Daoy (cell line): ENCODE measurements at places on chromosomes 3 and 15.
A peak's percentile ranks its signal among the peaks of the same experiment; 100 is the strongest.

GRCh38 chr15:78306176-78306774, 6.9 kb upstream of the SKIC8 start:
- DNase-seq, result peak; percentile 88

- peak; percentile 46 for DNase-seq
Measured at GRCh38 chr15:33159726-33160453, 34.6 kb downstream of the FMN1 start.

- no peak for DNase-seq
Measured at GRCh38 chr15:75238150-75238549, 20.0 kb upstream of the GOLGA6C start.

- DNase-seq, result no peak
Measured at GRCh38 chr3:34277110-34277509, 478.7 kb downstream of the PDCD6IP start.

GRCh38 chr3:66121318-66121717, 82.6 kb upstream of the MAGI1 start:
- DNase-seq, result peak; percentile 27

GRCh38 chr15:75361989-75362641, 6.3 kb downstream of the MAN2C1 start:
- no peak for DNase-seq

GRCh38 chr15:63856711-63857460, 23.1 kb upstream of the HERC1 start:
- no peak for DNase-seq

- DNase-seq, result peak; percentile 65
Measured at GRCh38 chr15:85785887-85786780, 8.6 kb downstream of the KLHL25 start.

DNA sequence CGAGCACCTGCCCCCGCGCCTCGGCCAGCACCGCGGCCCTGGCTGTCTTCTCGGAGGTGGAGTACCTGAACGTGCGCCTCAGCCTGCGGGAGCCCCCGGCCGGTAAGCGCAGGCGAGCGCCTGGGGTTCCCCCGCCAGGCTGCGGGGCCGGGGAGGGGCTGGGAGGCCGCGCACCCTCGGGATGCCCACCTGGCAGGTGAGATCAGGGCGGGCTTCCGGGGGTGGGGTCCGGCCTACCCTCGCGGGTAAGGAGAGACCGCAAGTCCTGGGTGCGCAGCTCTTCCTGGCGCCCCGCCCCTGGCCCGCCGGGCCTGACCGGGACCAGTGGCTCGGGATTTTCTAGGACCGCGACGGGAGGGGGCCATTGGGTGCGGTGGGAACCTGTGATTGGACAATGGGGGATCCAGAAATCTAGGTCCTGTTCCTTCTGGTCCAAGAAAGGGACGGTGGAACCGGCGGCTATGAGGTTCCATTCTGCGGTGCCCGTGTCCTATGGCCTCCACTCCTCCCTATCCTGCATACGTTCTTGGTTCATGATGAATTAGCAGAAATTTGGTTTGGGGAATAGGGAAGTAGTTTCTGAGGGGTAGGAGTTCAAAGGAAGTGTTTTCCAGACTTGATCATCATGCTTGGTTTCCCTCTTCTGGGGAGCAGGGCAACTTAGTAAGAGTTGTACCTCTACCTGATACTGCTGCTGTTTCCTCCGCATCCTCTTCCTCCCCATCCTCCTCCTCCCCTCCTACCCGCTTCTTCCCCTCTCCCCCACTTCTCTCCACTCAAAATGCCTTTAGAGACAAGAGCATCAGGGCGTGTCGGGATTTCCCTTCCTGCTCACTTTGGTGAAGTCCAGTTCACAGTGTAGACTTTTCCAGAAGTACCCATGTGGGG, 808 bp downstream of the ARRDC4 start:
- DNase-seq, result peak; percentile 30

GRCh38 chr3:189119950-189120349, 51.8 kb upstream of the TPRG1 start:
- DNase-seq, result no peak

DNA sequence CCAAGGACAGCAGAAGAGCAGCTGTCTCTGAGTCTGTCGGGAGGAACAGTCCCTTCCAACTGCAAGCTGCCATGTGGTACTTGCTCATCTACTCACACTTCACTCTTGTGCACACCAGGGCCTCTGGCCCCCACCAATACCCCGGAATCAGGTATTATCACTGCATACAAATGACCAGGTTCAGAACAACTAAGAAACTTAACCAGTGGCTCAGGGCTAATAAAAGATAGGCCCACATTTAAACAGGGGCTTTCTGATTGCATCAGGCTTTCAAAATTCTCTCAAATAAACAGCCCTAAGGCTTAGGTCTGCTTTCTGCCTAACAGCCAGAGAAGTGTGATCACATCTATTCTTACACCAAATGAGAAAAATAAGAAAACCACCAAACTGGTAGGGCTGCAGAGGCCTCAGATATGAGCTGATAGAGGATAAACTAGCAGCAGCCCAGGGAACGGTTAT, 20.7 kb downstream of the CCDC12 start:
- DNase-seq, result no peak

DNA sequence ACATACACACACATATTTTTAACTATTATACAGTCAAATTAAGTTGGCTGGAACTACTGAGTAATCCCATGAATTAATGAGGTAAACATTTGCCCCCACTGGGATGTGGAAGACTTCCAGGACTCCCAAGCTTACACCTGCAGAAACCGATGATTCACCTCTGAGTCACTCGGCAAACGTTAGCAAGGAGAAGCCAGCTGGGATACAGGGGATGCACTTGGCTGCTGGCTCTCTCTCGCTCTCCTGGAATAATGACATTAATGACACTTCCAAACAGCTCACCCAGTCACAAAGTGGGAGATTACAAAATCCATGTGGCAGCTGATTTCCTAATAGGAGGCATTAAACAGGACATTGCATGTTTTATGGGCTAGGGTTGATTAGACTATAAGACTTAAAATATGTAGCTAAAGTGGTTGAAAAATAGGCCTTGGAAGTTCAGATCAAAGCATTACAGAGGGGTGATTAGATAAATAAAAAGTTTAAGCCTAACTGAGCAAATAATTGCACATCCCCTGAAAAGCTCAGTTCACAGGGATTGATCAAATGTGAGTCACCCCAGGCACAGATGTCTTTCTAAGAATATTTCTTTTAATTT, 500.9 kb downstream of the SOX2 start:
- peak; percentile 96 for DNase-seq

DNA sequence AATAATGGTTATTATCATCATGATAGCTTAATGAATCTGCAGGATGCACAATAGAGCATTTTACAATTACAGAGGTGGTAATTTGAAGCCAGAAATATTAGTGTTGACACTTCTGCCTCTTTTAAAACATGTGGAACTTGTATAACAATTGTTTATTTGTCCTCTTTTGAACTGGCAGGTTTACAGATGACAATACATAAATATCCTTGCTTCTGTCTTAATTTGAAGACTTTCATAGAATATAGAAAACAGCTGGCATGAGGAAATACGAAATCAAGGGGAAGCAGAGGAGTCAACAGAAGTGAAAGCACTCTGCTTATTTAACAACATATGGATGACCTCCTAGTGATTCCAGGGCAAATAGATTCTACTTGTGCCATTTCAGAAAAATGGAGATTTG, 270.5 kb upstream of the SGO1 start:
- no peak for DNase-seq

- no peak for DNase-seq
Measured at GRCh38 chr3:15693355-15693754, 91.8 kb downstream of the BTD start.

GRCh38 chr3:169289273-169289672, 374.2 kb downstream of the MECOM start:
- no peak for DNase-seq

- no peak for DNase-seq
Measured at GRCh38 chr3:49716169-49716568, 3.3 kb downstream of the AMIGO3 start.

GRCh38 chr15:28880680-28881079, 5.1 kb upstream of the APBA2 start:
- no peak for DNase-seq

GRCh38 chr15:76059320-76060117, at the start of gene TMEM266:
Gene TMEM266 (plus strand): TSS chr15:76059985. CDS start chr15:76134264, 74,279 bp downstream.
- DNase-seq, result peak; percentile 69

DNA sequence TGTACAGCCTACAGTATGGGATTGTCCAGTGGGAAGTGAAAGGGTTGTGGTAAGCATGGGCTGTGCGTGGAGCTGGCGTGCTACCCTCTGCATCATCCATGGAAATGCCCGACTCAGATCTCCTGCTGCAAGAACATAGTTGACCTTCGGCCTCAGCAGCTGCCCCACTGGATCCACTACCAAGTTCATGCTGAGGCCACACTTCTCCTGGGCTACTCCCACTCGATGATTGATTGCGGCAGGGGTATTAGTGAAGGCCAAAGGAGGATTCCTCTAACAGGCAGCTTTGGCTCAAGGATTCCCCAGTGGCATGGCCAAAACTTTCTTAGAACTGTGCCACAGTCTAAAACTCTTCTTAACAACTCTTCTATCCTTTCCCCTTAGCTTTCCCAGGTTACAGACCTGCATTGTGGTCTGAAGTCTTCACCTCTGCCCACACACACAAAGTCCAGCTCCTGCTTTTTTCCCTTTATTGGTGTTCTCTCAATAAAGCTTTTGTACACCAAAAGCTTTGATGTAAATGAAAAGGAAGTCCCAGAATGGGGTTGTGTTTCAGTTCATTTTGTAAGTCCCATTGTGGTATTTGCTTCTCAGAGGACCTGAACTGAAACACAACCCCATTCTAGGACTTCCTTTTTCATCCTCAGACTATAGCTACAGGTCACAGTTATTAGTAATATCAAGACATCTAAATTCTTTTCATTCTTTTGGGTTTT, 4.9 kb upstream of the TBC1D5 start:
- no peak for DNase-seq

- no peak for DNase-seq
Measured at GRCh38 chr3:122011396-122011795, 10.7 kb downstream of the ILDR1 start.

GRCh38 chr3:178353006-178353694, 183.1 kb upstream of the KCNMB2 start:
- DNase-seq, result no peak

DNA sequence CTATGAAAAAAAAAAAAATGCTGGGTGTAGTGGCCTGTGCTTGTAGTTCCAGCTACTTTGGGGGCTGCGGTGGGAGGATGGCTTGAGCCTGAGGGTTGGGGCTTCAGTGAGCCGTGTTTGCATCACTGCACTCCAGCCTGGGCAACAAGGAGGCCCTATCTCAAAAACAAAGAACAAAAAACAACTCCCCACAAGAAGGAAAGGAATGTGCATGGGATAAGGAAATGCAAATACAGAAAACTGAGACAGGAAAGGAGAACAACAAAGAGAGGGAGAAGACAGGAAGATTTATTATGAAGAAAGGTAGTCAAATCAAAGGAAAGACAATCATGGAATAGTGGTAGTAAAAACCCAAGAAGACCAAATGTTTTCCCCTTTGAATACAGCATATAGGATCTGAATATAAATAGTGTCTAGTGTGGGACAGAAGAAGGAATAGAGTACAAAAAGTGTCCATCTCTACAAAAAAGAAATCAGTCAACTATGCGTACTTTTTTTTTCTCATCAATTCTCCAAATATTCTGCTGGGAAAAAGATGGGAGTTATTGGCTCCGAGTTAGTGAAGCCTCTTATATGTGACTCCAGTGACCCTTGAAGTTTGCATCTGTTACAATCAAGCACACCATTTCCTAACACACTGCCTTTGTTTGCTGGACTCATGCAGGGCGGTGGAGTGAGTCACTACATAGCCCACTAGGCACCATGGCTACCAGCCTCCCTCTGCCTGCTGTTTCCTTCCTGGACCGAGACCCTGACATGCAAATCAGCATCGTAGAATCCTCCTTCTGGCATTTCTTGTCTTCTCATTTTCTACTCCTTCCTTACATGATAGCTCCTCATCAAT, 101.2 kb upstream of the PTX3 start:
- DNase-seq, result peak; percentile 92

DNA sequence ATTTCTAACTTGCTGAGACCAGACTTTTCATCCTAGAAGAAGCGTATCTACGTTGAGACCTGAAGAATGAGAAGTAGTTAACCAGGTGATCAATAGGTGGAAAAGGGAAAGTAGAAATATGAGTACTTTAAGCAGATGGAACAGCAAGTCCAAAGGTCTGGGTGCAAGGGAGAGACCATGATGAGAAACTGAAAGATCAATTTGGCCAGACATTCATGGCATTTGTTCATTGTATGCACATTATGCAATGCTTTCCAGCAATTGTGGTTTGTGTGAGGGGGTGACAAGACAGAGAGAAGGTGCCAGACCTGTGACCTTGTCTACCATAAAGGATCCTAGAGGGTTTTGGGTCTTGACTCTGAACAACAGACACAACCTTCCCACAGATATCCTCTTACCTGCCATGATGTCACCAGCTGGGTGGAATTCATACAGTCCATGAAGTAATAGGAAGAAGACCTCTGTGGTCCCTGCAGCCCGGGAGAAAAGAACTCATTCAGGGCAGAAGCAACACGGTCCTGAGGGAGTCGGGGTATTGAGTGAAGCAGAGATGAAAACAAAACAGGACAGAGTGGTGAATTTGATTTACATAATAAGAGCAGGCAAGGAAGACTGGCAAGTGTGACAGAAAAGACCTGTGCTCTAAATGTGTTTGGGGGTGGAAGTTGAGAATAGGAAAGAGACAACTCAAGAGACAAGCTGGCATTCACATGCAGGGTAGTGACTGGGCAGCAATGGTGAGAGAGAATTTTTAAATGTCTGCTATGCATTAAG, 63.4 kb upstream of the PSMD6 start:
- no peak for DNase-seq

DNA sequence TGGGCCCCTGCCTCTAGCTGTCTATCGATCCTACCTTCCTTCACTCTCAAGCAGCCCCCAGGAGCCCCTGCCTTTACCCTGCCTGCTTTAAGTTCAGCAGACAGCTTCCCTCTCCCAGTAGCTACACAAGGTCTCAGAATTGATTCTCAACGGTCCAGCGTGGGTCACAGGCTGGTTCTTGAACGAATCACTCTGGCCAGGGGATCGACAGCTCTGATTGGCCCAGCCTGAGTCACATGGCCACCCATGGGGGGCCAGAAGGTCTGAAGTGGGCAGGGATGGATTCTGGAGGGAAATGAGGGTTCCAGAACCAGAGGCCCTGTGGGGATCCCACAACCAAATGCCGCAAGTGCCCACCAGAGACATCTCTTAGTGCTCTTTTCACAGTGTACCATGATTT, 23.7 kb upstream of the CCDC174 start:
- no peak for DNase-seq
